ENCODE measurements at places on chromosomes 13 and 19.

- no peak for DNase-seq
These were observed 59.3 kb downstream of the ZNF627 start for GRCh38 chr19:11656535-11656934.

GRCh38 chr13:95354680-95355487, 53.6 kb upstream of the ABCC4 start:
- DNase-seq, result no peak

GRCh38 chr13:26679411-26680122, 81.0 kb downstream of the GPR12 start:
- no peak for DNase-seq

- DNase-seq, result no peak
These were observed 152.5 kb downstream of the IER2 start for GRCh38 chr19:13302526-13303270.

- no peak for DNase-seq
These were observed 28.1 kb upstream of the CLDN10 start for GRCh38 chr13:95524264-95524901.

GRCh38 chr19:34366738-34367623, 2.0 kb downstream of the GPI start:
- DNase-seq, result no peak

GRCh38 chr13:64300239-64300638, 2884.6 kb upstream of the PCDH20 start:
- no peak for DNase-seq

- DNase-seq, result peak; percentile 72
These were observed 589 bp downstream of the ZBTB45 start for GRCh38 chr19:58519087-58519354.

- DNase-seq, result no peak
These were observed 218.8 kb downstream of the FGF9 start for GRCh38 chr13:21889651-21890050.

GRCh38 chr13:92316030-92316429, 910.6 kb upstream of the GPC6 start:
- no peak for DNase-seq

DNA sequence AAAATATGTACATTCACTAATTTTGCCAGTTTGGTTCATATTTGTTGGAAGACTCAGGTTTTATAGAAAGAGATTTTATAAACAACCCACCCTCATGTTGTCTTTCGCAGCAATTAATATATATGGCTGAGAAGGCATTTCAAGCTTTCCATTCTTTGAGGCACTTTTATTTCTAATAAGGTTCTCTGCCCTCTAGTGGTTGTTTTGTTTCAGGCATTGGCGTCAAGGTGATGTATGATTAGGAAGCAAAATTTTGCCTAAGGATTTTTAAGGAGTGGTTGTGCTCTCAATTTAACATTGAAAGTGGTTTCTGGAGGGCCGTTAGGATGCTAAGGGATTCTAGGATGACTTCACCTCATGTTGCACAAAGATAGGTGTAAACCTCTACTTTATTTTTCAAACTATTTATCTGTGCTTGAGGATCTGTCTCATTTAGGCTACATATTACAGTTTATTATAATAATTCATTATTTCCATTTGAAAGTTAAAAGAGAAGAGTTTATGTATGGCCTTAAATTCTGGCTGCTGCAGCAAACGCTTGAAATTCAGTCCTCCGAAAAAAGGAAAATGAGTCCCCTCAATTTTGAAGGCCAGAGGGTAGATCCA, 35.9 kb downstream of the OXGR1 start:
- DNase-seq, result peak; percentile 52

DNA sequence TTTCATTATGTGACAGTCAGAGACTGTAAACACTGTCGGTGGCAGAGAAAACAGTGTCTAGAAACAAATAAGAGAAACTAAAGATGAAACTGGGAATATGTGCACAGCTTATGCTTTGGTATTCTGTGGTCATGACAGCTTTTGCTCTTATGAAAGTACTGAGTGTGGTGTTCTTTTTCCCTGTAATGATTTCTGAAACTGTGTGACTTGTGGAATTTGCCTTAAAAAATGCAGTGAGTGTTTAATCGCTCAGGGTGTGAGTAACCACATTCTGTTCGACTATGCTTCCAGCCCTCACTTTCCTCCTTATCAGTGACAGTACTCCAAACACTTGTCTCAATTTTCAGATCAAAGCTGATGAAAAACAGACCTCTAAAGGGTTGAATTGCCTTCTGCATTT, 66.9 kb upstream of the DIAPH3 start:
- no peak for DNase-seq

- no peak for DNase-seq
These were observed 258.9 kb downstream of the FOXO1 start for GRCh38 chr13:40407567-40407966.

- no peak for DNase-seq
These were observed 614.4 kb downstream of the KCTD12 start for GRCh38 chr13:76271728-76272232.

- no peak for DNase-seq
These were observed 1.1 kb downstream of the SHANK1 start for GRCh38 chr19:50718255-50719118.

DNA sequence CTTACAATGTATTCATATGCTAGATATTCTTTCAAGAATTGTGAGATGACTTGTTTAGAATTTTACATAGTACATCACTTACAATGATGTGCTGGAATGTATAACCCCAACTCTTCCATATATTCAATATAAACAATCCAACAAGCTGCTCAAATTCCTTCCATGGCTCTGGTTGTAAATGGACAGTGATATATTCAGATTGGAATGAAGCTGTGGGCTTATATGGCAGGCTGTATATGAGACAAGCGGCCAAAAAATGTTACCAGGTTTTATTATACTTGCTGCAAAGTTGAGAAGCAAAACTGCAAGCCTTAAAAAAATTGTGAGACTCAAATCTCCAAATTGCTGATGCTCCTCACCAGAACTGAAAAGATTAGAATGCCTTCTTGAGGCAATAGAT, 83.6 kb upstream of the KLF12 start:
- DNase-seq, result no peak

DNA sequence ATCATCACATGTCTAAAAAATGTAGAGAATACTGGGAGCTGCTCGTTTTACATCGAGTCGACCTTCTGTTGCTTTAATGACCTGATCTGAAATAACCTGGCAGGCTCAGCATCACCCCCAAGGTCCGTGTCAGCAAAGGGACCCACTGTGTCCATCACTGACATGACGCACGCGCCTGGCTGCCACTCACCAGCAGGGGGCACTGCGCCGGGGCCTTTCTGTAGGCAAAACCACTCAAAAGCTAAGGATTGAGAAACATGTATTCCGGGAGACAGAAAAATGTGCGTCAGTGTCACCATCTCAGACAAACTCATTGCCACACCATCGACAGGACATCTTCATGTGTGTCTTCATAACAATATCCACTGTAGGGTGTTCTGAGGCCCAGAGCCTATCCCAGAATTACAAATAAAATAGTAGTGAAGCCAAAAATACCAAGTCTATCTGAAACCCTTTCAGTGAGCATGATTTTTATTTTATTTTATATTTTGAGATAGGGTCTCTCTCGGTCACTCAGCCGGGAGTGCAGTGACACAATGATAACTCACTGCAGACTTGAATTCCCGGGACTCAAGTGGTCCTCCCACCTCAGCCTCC, 130.3 kb upstream of the LSM14A start:
- DNase-seq, result peak; percentile 19

GRCh38 chr13:89650226-89650625, 1697.3 kb upstream of the MIR17HG start:
- DNase-seq, result no peak

DNA sequence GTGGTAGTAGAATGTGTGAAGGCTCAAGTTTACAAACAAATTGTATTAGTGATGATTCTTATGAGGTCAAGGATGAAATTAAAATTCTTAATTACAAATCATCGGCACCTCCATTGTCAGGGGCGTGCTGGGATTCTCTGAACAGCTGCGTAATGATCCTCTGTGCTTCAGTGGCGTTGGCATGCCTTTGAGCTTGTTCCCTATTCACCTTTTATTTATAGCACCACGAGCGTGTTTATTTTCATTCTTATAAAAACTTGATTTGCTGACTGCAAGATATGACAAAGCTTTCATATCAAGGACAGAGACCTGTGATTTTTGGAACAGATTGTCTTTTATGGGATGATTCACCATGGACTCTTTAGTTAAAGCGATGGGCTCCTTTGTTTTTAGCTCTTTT, 18.2 kb upstream of the UBL3 start:
- no peak for DNase-seq
